ENCODE measurements at places on chromosomes 7 and 10. TPM values are rescaled to one million over a fixed set of nuclear protein-coding genes. Genes with fewer than 3 reads are reported as not detected.

- H3K27ac ChIP-seq: no peak overlapping the region
- H3K36me3 ChIP-seq: no peaks in the 10 kb centered on the region
- DNase-seq: no peak
Measured at GRCh38 chr7:122300956-122301833, 3.4 kb downstream of the FEZF1 start.

- no peaks in the 10 kb centered on the region for H3K36me3 ChIP-seq
- peaks cover 9% of the 10 kb centered on the region for H3K4me1 ChIP-seq
- H3K4me3 ChIP-seq: no peak overlapping the region
- peaks cover 3% of the 10 kb centered on the region for H3K27me3 ChIP-seq
- no peak overlapping the region for H3K27ac ChIP-seq
Measured at GRCh38 chr10:5959581-5960069, 17.7 kb downstream of the IL15RA start.

- peaks cover 38% of the 10 kb centered on the region for H3K27me3 ChIP-seq
- DNase-seq: no peak
- H3K4me1 ChIP-seq: no peaks in the 10 kb centered on the region
- no peak overlapping the region for H3K4me3 ChIP-seq
- H3K36me3 ChIP-seq: no peaks in the 10 kb centered on the region
Measured at GRCh38 chr10:85148693-85149640, 820.6 kb downstream of the CCSER2 start.

- H3K4me3 ChIP-seq: no peak overlapping the region
- H3K4me1 ChIP-seq: no peaks in the 10 kb centered on the region
- H3K27ac ChIP-seq: no peak overlapping the region
- no peaks in the 10 kb centered on the region for H3K36me3 ChIP-seq
- peaks cover 21% of the 10 kb centered on the region for H3K27me3 ChIP-seq
- no peak for DNase-seq
Measured at GRCh38 chr7:32088451-32088881, 18.3 kb upstream of the PDE1C start.

DNA sequence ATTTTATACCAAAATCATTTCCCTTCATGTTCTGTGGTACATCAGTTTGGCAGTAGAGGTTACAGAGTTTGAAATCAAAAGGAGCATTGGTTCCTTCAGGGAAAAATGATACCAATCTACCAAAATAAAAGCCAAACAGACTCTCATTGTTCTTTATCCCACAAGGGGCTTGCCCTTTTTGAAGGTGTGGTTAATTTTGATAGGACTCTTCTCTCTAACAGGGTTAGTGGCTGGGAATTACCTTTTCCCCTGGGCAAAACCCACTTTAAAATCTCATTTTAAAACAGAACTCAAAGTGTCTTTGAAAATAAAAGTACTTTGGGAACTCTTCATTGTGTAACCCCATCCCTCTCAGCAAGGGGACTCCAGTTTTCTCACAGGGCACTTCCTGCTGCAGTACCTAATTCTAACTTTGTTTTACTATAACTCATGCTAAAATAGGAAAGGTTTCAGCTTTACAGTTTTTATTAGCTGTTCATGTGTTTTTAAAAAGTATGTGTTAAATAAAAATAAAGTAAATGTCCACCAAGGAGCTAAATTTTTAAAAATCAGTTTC, 30.6 kb downstream of the SMNDC1 start:
- H3K4me3 ChIP-seq: no peak overlapping the region
- peaks cover 27% of the 10 kb centered on the region for H3K4me1 ChIP-seq
- DNase-seq: no peak
- no peaks in the 10 kb centered on the region for H3K27me3 ChIP-seq

DNA sequence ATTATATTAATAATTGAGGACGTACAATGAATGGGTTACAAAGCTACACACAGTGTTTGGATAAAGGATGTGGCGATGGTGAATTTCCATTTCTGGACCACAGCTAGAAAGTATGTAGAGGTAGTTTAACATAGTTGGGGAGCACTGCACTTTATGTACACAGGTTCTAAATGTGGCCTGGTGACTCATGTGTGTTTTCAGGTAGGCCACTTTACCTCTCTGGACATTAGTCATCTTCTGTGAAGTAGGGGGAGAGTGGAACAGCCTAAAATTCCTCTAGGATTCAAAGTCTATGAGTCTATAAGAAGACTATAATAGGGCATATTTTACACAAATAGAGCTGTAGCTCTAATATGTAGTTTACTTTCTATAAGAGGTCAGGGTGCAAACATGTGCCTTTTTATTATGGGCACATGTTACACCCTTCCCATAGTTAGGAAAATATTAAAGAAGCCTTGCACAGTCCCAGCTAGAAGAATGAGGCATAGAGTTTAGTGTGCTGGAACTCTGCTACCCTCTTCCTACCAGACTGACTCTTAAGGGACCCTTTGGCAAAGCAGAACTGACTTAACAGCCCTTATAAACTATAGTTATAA, 594.9 kb downstream of the LRMDA start:
- no peak overlapping the region for H3K4me3 ChIP-seq
- peaks cover 59% of the 10 kb centered on the region for H3K27me3 ChIP-seq
- no peak for DNase-seq
- no peaks in the 10 kb centered on the region for H3K36me3 ChIP-seq
- peaks cover 6% of the 10 kb centered on the region for H3K4me1 ChIP-seq

SFTPD gene
- total RNA-seq: 2.2 TPM

GALNT17 gene
- total RNA-seq: 2.7 TPM

MBL2 gene
- not detected for total RNA-seq

DNA sequence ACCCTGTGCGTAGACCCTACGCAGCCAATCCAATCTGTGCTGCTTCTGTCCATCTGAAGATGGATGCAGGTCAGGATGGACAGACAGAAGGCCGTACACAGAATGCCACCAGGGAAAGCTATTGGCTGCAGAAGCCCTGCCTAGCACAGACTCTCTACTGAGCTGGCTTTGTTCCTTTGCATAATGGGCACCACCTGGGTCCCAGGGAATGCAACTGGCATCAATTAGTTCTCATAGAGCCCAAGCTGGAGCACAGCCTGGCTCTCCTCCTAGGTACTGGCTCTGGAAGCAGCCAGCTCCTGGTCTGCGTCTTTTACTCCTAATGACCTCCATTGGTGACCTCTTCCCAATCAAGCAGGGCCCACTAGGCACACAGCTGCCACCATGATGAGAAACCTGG, 26.8 kb upstream of the CACUL1 start:
- H3K4me1 ChIP-seq: no peaks in the 10 kb centered on the region
- H3K27ac ChIP-seq: no peak overlapping the region
- H3K4me3 ChIP-seq: no peak overlapping the region
- H3K27me3 ChIP-seq: no peaks in the 10 kb centered on the region

LHPP gene
- total RNA-seq: 17.3 TPM

RBP4 gene
- total RNA-seq: 0.54 TPM

- H3K36me3 ChIP-seq: no peaks in the 10 kb centered on the region
- H3K4me3 ChIP-seq: no peak overlapping the region
- H3K27me3 ChIP-seq: no peaks in the 10 kb centered on the region
Measured at GRCh38 chr7:120033114-120033513, 239.9 kb upstream of the KCND2 start.

DNA sequence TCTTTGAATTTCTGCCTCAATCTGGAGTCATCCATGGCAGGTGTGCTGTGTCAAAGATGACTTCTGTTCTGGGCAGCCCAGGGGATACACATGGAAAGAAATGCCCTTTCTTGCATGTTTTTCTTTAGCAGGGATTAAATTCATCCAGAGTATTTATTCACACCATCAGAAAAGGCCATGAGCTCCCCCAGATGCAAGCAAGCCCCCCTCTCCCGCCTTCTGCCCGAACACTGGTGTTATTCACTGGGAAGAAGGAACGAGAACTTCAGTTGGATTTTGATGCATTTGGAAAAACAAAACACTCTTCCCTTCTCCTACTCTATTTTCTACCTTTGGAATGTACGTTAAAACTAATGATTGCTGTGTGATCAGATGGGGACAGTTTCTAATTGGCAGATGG, 1.4 kb downstream of the PLPP4 start:
- H3K4me1 ChIP-seq: peaks cover 18% of the 10 kb centered on the region
- no peak overlapping the region for H3K27ac ChIP-seq
- no peak for DNase-seq
- H3K36me3 ChIP-seq: no peaks in the 10 kb centered on the region
- H3K4me3 ChIP-seq: peak overlapping the region; percentile 74
- H3K27me3 ChIP-seq: peaks cover 79% of the 10 kb centered on the region

AMPH gene
- total RNA-seq: 2.0 TPM

IFIT1B gene
- not detected for total RNA-seq

- peak overlapping the region; percentile 15 for H3K27ac ChIP-seq
- H3K36me3 ChIP-seq: no peaks in the 10 kb centered on the region
- H3K27me3 ChIP-seq: peaks cover 17% of the 10 kb centered on the region
- no peak overlapping the region for H3K4me3 ChIP-seq
- DNase-seq: no peak
Measured at GRCh38 chr10:6409971-6410643, 170.0 kb downstream of the PRKCQ start.

- H3K27ac ChIP-seq: no peak overlapping the region
- H3K4me3 ChIP-seq: no peak overlapping the region
- peaks cover 65% of the 10 kb centered on the region for H3K36me3 ChIP-seq
- no peaks in the 10 kb centered on the region for H3K4me1 ChIP-seq
Measured at GRCh38 chr7:99116144-99116543, 27.8 kb downstream of the SMURF1 start.

GRCh38 chr7:125926621-125927020, 997.0 kb upstream of the POT1 start:
- peaks cover 18% of the 10 kb centered on the region for H3K4me1 ChIP-seq
- no peak overlapping the region for H3K27ac ChIP-seq
- no peak overlapping the region for H3K4me3 ChIP-seq
- DNase-seq: no peak
- no peaks in the 10 kb centered on the region for H3K36me3 ChIP-seq

- no peak overlapping the region for H3K27ac ChIP-seq
- H3K4me1 ChIP-seq: no peaks in the 10 kb centered on the region
- DNase-seq: no peak
- peaks cover 2% of the 10 kb centered on the region for H3K36me3 ChIP-seq
Measured at GRCh38 chr7:71511361-71511807, 379.4 kb downstream of the GALNT17 start.

DNA sequence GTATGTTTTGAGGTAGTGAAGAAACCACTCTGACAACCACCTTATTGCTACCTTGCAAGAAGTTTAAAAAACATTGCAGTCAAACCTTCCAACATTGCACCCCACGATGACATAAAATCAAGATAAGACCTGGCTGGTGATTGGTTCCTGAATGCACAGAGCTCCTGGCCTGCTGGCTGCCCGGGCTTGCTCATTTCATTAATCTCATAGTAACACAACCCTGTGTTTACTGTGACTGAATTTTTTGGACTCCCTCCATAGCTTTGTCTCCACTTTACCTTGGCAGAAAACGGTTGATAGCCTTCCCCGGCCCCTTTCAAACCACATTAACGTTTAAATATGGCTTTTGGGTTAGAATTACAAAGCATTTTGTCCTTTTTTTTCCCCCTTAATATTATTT, 27.5 kb downstream of the VWA2 start:
- H3K4me1 ChIP-seq: peaks cover 36% of the 10 kb centered on the region
- H3K4me3 ChIP-seq: no peak overlapping the region
- DNase-seq: no peak
- no peaks in the 10 kb centered on the region for H3K36me3 ChIP-seq
- peak overlapping the region; percentile 72 for H3K27ac ChIP-seq
- no peaks in the 10 kb centered on the region for H3K27me3 ChIP-seq
